ENCODE measurements at places on chromosomes 6 and 20. TPM values are rescaled to one million over a fixed set of nuclear protein-coding genes. Genes with fewer than 3 reads are reported as not detected.

DNA sequence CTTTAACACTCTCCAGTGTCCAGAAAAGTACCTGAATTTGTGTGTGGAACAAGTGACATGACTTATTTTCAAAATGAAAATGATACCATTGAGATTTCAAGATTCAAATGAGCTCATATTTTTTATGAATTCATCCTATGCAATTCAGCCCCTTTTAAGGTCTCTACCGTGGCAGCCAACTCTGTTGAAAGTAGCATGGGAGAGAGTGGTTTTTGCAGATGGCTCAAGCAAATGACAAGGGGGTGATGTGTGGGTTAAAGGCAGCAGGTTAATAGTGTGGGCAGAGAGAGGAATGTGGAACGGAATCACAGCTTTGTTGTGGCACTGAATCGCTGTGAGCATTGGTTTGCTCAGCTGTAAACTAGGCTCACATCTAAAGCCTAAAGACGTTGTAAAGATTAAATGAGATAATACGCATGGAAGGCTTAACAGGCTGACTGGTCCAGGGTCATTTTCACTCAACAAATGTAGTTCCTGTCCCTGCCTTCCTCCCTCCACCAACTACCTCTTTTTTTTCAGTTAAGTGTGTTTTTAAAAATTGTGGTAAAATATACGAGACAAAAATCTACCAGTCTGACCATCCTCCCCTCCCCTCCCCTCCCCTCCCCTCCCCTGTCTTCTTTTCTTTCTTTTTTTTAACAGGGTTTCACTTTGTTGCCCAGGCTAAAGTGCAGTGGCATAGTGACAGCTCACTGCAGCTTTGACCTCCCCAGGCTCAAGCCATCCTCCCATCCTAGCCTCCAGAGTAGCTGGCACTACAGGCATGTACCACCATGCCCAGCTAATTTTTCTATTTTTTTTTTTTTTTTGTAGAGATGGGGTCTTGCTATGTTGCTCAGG lies 114.7 kb upstream of the ZNF217 start:
- peak; percentile 53 for DNase-seq

MLN gene
- not detected for total RNA-seq

BPIFB1 gene
- not detected for total RNA-seq

OGFR gene
- 30.8 TPM for total RNA-seq

DNA sequence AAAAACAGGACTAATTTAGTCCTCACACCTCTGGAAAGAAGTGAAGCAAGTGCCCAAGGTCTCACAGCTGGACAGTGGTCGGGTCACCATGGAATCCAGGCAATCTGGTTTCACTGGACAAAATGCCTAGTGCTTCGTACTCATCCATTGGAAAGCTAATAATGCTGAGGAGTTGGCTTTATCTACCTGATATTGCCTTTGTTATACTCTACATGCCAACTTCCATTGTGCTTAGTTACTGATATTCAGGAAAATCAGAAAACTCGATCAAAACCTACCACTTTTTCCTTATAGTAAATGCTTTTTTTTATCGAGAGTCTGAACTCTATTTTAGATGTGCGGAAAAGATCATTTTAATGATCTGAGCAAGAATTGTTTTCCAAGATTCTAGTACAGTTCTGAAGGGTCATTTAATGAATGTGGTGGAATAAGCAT lies 966 bp downstream of the CFAP206 start:
- no peak for DNase-seq

DNA sequence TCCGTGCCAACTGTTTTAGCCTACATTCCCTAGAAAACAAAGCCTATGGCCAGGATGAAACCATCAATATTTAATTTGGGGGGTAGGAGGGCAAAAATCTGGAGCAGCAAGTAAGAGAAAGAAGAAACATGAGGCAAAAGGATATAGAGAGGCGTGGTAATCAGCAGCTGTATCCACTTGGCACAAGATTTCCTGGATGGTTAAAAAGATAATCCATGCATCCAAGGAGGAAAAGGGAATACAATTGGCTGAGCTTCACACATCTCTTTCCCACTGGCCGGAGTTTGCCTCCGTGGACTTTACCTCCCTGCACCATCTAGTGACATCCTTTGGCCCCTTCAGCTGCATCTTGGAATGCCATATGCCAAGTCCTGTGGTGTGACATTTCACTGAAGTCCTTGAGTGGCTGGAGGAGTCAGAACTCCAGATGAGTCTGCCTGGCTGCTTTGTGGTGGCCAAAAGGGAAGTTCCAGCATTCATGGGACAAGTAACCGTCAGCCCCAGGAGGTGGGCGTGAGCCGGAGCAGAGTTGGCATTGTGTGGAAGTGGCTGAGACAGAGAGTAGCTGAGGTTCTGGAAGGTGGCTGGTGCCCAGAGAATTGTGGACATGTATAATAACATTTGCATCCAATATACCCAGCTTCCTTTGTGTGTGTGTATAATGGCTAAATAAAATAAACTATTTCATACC lies 13.7 kb upstream of the TMX4 start:
- no peak for DNase-seq

DNA sequence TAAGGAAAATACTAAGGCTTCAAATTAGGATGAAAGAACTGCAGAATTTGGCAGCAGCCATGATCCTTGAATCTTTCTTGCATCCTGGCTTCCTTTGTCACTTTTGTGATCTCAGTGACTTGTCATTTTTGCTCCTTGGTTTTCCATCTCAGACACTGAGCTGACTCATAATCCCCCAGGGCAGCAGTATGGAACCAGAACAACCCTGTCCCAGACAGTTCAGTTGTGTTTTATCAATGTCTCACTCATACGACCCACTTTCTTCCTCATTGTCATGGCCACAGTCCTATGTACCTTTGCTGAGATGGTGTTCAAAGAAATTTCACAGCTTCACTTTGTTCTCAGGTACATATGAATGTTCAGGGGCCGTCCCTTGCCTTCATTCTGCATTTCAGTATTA lies 488.5 kb upstream of the BTBD3 start:
- no peak for DNase-seq

DNA sequence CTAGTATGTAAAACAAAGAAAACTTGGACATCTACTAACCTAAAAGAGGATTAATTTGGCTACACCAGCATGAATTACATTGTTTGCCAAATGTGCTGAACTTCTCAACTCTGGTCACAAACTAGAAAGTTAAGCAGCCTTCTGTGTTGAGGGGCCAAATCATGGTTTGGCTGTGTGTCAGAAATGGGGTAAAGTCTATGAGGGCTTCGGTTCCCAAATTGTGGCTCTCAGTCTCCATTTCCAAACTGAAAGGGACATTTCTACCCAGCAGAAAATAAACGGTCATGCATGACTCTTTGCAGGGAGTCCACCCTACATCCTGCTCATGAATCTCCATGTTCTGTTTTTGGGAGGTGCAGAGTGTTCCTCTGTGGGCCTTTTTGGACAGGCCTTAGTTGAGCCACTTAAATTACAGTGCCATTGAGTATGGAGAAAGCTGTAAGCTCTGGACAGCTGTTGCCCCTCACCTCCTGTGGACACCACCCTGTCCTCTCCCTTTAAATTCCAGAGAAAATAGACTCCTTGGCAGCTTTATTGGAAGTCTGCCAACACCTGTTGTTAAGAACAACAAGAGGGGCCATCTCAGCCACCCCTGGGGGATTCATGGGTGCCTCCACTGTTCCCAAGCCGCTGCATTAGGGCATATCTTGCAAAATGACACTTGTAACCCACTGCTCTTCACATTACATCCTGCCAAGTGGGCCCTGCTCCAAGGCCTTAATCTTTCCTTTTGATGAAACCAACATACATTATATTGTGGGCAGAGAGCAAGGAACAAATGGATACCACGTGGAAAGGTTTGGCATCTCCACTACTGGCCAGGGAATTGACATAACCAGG lies 27.5 kb upstream of the SNRPC start:
- no peak for DNase-seq

GRCh38 chr6:157300436-157300835 lies 22.9 kb downstream of the TMEM242 start:
- no peak for DNase-seq

Data from fibroblast of lung (primary cell).